ENCODE measurements at places on chromosomes 2 and 18. TPM values are rescaled to one million over a fixed set of nuclear protein-coding genes. Genes with fewer than 3 reads are reported as not detected.

Gene FOXI3
- total RNA-seq: not detected

DNA sequence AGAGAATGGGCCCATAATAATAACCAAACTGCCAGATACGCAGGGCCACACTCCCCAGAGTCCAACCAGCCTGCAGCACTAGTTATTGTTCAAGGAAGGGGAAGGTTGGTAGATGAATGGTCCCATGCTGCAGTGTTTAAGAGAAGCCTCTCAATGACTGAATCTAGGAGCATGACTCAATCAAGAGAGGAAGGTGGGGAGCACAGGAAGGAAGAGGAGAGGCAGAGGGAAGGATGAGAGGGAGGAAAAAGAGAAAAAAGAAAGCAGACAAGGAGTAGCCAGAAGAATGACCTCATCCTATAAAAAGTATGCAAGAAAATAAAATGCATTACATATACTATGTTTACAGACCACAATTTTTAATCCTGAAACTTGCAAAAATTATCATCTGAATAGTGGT, 174.5 kb downstream of the TCF4 start:
- H3K4me1 ChIP-seq: peaks cover 2% of the 10 kb centered on the region
- no peak for DNase-seq
- H3K4me3 ChIP-seq: no peak overlapping the region
- H3K27ac ChIP-seq: no peak overlapping the region

- no peak overlapping the region for H3K27ac ChIP-seq
- no peaks in the 10 kb centered on the region for H3K4me1 ChIP-seq
- no peak for DNase-seq
- H3K27me3 ChIP-seq: peaks cover 1% of the 10 kb centered on the region
- no peak overlapping the region for H3K4me3 ChIP-seq
- no peaks in the 10 kb centered on the region for H3K36me3 ChIP-seq
Observed at GRCh38 chr2:72846171-72847095, 20.6 kb upstream of the EXOC6B start.

Gene DUSP2
- 274 TPM for total RNA-seq

Gene NDC80
- 81.6 TPM for total RNA-seq

- H3K4me1 ChIP-seq: no peaks in the 10 kb centered on the region
- no peak overlapping the region for H3K4me3 ChIP-seq
- no peak overlapping the region for H3K27ac ChIP-seq
- no peaks in the 10 kb centered on the region for H3K36me3 ChIP-seq
Observed at GRCh38 chr2:235098269-235098668, 146.5 kb downstream of the SH3BP4 start.

DNA sequence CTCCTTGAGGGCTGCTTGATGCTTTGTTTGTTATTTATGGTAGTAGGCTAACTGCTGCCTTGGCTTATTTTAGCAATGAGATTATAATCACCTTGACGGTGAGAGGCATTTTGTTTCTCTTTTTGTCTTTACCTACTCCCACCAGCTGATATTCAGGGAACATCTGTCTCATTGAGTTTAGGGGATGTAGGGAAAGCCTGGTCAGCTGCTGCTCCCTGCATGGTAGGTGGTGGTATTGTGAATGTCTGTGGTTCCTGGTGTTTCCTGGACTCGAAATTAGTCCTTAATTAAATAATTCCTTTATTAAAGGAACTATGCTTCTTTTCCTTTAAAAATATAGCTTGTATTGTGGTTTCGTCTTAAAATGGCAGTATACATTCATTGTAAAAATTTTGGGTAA, 77.8 kb downstream of the ADAM23 start:
- H3K4me3 ChIP-seq: no peak overlapping the region
- peaks cover 5% of the 10 kb centered on the region for H3K27me3 ChIP-seq
- DNase-seq: no peak
- H3K27ac ChIP-seq: no peak overlapping the region
- no peaks in the 10 kb centered on the region for H3K4me1 ChIP-seq
- H3K36me3 ChIP-seq: no peaks in the 10 kb centered on the region

Gene SULT1C4
- total RNA-seq: not detected

Gene CROCC2
- not detected for total RNA-seq

GRCh38 chr18:66599190-66599589, 4.7 kb downstream of the CDH19 start:
- no peak overlapping the region for H3K27ac ChIP-seq
- no peaks in the 10 kb centered on the region for H3K36me3 ChIP-seq
- H3K4me1 ChIP-seq: no peaks in the 10 kb centered on the region
- no peak for DNase-seq
- no peaks in the 10 kb centered on the region for H3K27me3 ChIP-seq
